ENCODE measurements at places on chromosomes 3 and 15.

GRCh38 chr3:20916951-20917606 is 731.1 kb upstream of the SGO1 start:
- no peak for DNase-seq

GRCh38 chr15:47963265-47963664 is 157.5 kb upstream of the SLC24A5 start:
- DNase-seq: no peak

DNA sequence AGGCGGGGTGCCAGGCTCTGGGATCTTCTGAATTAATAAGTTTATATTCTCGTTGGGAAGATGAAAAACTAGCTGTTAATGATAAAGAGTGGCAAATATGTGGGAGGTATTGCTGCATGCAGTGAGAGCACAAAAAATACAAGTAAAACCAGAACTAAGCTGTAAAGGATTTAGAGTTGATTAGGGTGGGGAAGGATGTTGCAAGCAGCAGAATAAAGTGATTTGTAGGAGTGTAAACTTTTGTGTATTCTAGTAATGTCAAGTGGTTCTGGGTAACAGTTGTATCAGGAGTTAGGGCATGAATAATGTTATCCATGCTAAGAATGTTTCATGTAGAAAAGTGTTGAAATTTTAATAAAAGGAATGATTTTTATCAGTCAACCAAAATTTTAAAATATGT is 18.1 kb downstream of the CRYBG3 start:
- DNase-seq: no peak

GRCh38 chr15:56261854-56262509 is 18.3 kb upstream of the RFX7 start:
- no peak for DNase-seq

GRCh38 chr15:48722764-48723661 is 77.5 kb upstream of the FBN1 start:
- no peak for DNase-seq

DNA sequence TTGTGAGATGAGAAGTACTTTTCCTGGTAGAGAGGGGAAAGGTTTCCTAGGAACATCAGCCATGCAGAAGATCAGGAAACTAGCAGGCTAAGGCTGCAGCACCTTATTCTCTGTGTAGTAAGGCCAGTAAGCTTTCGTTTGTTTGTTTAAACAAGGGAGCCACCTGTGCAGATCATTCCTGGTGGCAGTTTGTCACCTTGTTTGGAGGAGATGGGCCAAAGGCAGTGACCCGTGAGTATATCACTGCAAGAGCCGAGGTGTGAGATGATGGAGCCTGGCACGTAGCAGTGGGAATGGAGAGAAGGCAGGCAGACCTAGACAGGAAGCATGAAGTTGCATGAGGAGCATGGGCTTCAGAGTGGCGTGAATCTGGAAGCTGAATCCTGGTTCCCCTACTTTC is 19.6 kb downstream of the ATG7 start:
- DNase-seq: no peak

- DNase-seq: no peak
Observed at GRCh38 chr3:159039286-159039685, 237.4 kb downstream of the MFSD1 start.

GRCh38 chr3:144868506-144868905 is 896.9 kb downstream of the DIPK2A start:
- no peak for DNase-seq

DNA sequence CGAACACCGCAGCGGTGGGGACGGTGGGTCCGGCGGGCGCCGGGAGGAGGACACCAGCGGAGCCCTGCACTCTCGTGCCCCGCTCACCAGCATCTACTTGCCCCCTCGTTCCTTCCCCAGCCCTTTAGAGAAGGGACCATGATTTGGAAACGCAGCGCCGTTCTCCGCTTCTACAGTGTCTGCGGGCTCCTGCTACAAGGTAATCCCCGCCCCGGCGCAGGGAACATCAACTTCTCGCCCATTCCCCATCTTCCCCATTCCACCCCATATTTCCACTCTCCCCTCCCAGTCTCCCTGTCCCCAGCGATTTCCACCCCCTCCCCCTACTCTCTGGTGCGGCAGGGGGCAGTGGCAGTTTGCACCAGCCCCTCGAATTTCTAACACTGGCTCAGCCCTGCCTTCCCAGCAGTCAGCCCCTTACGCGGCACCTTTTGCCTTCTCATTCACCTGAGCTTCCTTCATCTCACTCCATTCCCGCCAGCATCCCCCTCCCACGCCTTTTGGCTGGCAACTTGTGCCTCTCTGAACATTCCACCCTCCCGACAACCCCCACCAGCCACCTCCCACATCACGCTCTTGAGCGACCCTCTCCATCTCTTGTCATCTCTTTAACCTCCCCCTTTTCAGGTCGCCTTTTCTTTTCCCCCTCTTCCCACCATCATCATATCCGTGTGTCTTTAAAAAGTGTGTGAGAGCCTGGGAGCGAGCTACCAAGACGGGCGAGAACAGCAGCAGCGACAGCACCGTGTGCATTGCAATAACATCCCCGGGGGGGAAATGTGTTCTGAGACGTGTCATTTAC is 882 bp downstream of the CADM2 start:
- no peak for DNase-seq

DNA sequence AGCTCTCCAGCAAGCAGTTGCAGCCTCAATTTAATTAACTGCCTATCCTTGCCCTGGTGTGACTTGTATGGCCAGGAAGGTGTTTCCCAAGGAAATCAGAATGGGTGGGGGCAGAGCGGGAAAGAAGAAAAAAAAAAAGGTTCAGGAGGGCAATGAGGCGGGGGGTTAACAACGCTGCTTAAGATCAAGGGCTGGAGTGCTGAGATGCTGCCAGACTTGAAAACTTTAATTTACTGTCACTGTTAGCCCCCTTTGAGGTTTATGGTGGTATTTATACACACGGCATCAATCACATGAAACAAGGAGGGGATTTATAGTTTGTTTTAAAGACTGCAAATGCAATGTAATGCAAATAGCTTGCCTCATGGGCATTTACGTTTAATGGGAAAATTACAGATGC is 319.4 kb upstream of the NR2F2 start:
- DNase-seq: no peak
